Activated CD4-positive, alpha-beta T cell treated with anti-CD3 and anti-CD28 coated beads for 1 hour (primary cell): ENCODE measurements at places on chromosomes 3 and 15.

- no peak for DNase-seq
These were observed 19.5 kb upstream of the CXCR6 start for GRCh38 chr3:45923755-45924154.

DNA sequence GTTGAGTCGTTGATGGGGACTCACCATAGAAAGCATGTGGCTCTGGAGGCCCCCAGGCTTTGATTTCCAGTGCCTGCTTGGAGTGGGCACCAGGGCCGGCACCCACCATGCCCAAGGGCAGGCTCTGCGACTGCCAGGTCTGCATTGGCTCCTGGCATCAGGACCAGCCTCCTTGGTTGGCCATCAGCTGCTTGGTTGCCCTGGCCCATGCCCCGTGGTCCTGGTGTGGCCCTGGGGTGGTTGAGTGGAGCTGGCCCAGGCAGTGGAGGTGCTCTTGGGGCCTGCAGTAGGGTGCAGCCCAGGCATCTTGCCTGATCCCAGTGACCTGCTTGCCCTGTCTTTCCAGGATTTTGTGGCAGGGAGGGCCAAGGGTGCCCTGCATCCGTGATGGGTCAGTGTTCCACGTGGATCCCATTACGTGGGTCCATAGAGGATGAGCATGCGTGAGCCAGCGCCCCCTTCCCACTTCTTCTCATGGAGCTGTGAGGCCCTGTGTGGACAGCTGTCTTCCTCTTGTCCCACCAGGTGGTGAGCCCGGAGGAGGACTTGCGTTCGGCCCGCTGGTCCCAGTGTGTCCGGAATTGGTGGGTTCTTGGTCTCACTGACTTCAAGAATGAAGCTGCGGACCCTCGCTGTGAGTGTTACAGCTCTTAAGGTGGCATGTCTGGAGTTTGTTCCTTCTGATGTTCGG, 187.0 kb downstream of the UBE3A start:
- no peak for DNase-seq

GRCh38 chr15:68206711-68207151, 1.6 kb upstream of the CALML4 start:
- no peak for DNase-seq

GRCh38 chr15:93070132-93070531, 18.9 kb downstream of the RGMA start:
- DNase-seq: no peak
